Nasal cavity respiratory epithelium epithelial cell of viscerocranial mucosa (primary cell): ENCODE measurements at places on chromosomes 5 and 9. TPM values are rescaled to one million over a fixed set of nuclear protein-coding genes. Genes with fewer than 3 reads are reported as not detected.

The PIK3R1 gene
- total RNA-seq, result 9.2 and 73.0 TPM in 2 replicates

The TAF11L10 gene
- total RNA-seq, result not detected in 2 replicates

The SCGB3A1 gene
- not detected in 2 replicates for total RNA-seq

The EIF4EBP3 gene
- 3.1 and 3.8 TPM in 2 replicates for total RNA-seq

The SLC6A7 gene
- not detected in 2 replicates for total RNA-seq
